Stimulated activated CD4-positive, alpha-beta T cell treated with anti-CD3 and anti-CD28 coated beads, Interleukin-12 subunit alpha, Interleukin-12 subunit beta, amount 100 ng/mL, for 48 hours (primary cell): ENCODE measurements at places on chromosomes 4 and X.

DNA sequence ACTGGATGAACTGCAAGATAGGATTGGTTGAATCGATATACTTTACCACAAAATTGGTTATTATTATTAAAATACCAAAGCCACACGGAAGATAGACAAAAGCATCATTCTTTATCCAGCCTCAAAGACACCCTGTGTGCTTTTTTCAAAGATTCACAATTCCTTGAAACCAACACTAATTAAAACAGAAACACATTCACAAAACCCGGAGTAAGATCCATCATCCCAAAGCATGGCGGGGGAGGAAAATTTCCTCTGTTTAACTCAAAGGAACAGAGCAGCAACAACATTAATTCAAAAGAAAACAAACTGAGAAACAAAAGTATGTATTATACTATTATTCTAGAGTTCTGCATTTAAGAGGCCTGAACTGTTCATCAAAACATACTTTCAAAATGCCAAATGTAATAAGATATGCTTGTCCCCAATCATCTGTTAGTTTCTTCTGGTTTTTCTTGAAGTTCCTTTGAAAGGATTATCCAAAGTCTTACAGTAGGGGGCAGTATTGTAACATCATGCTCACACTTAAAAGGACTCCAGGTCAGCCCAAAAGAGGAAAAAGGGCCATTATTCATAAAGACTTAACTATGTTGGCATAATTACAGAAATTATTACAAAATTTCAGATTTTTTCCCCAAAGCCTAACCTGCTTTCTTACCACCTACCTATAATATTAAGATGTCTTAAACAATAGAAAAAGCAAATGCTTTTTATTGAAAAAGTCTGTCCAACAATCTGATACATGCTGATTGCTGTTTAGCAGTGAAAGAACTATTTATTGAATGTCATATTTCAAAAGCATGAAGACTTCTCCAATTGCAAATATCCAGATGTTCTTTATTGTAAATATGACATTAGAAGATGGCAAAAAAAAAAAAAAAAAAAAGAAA lies 168.7 kb downstream of the SCFD2 start:
- no peak for DNase-seq

DNA sequence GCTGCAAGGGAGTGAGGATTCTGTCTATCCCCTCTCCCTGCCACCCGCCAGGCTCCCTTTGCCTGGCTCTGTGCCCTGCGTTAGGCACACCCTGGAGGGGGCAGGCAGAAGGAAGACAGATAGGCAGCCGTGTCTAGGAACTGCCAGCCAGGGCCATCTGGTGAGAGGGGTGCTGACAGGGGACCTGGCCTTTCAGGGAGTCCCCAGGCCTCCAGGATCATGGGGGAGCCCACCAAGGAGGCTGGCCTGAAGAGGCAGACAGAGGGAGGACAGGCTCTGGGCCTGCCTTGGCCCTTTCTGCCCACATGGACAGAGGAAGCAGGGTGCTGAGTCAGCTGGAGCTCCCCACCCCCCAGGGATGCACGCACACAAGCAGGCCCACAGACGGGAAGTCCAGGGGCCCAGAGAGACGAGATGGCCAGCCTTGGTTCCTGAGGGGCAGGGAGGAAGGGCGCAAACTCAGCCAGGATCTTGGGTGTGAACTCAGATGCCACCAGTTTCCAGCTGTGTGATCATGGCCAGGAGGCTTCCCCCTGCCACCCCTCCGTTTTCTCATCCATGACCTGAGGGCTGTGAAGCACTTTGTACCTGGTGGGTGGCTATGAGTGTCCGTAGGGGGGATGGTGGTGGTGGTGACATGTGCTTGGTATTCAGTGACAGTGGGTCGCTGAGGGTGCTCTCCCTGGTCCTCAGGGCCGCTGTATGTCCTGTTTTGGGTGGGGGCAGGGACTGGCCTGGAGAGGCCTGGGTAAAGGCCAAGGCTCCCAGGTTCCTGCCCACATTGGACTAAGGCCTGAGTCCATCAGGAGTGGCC lies 1.8 kb downstream of the SH3BP2 start:
- DNase-seq: no peak

DNA sequence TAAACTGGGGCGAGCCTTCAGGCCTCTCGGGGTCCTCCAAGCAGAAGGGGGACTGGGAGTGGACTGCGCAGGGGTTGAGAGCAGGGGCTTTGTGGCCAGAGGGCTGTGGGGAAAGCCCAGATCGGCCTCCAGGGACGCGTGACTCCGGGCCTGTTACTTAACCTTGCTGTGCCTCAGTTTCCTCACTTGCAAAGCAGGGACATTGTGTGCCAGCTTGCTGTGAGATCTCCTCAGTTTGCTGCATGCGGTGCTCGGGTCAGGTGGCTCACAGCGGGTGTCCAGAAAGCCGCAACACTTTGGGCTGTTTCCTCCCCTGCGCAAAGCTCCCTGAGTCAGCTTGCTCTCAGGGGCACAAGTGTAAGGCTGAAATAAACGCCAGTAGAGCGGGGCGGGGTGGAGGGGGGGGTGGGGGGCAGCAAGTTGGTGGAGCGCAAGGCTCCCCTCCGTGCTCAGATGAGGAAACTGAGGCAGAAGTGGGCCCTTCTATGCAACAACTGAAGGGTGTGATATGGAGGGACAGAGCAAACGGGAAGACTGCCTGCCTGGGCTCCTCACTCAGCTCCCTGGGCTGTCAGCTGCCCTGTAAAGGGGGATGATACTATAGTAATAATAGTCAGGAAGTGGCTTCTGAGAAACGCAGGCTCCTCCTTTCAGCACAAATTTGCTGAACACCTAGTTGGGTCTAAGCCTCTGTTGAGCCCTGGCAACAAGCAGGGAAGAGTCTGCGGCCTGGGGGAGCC lies 101.0 kb downstream of the HMX1 start:
- DNase-seq: no peak

DNA sequence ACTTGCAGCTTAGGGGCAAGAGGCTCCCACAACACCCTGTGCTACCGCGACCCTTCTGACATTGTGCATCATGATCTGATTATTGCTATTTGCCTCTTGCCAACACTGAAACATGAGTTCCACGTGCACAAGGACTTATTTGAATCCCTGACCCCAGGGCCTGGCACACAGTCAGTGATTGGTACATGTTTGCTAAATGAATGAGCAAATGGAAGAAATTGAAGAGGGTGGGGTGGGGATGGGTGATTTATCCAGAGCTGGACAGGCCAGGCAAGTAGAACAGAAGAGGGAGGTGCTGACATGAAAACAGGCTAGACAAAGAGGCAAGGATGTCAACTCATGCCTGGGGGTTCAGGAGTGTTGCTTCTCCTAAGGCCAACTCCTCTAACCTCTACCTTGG lies 24.9 kb upstream of the RPL39 start:
- DNase-seq: no peak

DNA sequence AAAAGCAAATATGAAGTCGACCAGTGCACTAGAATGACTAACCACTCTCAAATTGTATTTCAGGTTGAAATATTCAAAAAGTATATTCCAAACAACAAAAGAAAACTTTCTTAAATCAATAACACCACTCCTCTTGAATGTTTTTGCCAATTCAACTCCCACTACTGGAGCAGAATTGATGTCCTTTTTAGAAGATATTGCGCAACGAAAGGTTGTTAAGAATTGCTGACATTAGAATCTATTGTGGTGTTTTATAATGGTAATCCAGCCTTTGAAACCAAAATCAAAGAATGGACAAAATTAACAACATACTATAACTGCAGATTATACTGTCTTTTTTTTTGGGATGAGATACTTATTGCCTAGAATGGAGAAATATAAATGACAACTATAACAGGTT lies 331.3 kb downstream of the GRXCR1 start:
- no peak for DNase-seq

GRCh38 chr4:42789041-42789567 lies 103.4 kb upstream of the GRXCR1 start:
- DNase-seq: no peak

DNA sequence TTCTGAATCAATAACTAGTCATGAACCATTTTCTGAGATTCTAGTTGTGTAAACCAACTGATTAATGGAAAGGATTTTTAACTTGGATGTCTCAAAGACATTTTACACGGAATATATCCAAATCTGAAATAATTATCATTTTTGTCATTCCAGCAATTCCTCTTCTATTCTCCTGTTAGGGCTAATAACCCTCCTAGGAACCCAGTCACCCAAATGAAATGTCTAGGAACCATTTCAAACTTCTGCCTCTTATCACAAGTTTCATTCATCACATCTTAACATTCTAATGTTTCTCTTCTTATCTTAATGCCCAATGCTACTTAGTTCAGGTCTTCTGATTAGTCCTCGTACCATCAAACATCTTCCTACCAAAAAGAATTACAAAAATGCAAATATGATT lies 639.8 kb downstream of the DMD start:
- DNase-seq: no peak
